MCF 10A (cell line): ENCODE measurements at places on chromosomes 2 and 18. TPM values are rescaled to one million over a fixed set of nuclear protein-coding genes. Genes with fewer than 3 reads are reported as not detected.

SERPINB12 gene
- not detected in 2 replicates for total RNA-seq

SLC8A1 gene
- 1.6 and 1.7 TPM in 2 replicates for total RNA-seq

DNA sequence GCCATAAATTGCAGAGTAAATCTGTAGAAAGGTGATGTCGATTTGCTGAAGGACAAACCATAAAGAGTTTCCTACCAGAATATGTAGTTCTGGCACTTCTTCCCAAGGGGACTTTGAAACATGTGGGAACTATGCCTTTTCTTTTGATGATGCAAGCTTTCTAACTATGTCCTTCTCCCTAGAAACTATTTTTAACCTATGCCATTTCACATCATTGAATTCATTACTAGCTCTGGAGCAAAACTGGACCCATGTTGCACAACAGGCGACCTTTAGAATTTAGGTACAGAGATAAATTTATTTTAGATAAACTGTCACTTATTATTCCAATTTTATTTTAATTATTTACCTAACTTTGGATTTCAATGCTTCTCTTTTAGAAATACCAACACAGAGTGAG is 186.5 kb downstream of the CCDC102B start:
- peak; percentile 20 for DNase-seq

GRCh38 chr2:175147186-175147585 is 20.8 kb downstream of the ATF2 start:
- DNase-seq = no peak
